Activated T-helper 1 cell treated with Interleukin-2 at 50 U/mL for 16 hours (primary cell): ENCODE measurements at places on chromosomes 3 and 15.
A peak's percentile ranks its signal among the peaks of the same experiment; 100 is the strongest.

DNA sequence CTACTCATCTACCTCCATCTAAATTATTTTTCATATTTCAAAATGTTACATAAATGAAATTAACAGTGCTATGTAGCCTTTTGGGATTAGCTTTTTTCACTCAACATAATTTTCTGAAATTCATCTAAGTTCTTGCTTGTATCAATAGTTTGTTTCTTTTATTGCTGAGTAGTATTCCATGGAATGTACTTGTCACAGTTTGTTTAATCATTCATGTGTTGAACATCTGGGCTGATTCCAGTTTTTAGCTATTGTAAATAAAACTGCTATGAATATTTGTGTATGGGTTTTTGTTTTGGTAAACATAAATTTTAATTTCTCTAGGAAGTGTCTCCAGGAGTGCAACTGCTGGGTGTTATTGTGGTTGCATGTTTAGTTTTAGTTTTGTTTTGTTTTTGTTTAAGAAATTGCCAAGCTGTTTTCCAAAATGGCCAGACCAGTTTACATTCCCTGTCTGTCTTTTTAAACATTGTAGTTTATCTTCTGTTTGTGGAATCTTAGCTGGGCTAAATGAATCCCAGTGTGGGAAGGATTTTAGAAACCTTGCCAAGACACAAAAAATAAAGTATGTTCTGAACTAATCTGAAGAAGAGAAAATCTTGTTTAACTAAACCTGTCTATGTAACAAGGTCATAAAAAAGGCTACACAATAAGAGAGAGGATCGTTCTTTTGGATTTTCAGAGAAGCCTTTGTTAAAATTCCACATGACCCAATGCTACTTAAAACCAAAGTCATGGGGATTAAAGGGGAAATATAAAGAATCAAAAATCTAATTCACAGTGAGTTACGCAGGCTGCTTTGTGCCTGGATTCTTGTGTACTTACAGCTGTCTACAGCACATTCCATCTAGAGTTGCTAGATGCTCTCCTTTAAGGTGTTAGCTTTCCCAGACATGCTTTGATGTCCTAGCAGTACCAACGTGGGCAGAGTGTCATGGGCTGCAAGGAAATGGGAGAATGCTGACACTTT is 129.2 kb upstream of the SUCLG2 start:
- no peak for DNase-seq

DNA sequence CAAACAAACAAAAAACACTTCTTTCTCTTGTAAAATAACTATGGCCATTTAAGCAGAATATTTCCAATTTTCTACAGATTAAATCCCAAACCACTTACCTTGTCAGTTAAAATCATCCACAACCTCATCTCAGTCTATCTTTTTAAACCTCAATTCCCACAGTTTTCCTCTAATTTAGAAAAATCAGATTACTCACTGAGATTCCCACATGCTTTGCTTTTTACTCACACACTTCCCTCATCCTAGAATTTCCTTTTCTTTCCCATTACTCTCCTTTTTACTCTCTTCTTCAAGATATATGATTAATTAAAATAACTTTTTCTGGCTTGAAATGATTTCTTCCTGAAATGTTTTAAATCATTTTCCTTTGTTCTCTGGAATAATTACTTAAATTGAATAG is 790.7 kb downstream of the ROBO1 start:
- DNase-seq = no peak

DNA sequence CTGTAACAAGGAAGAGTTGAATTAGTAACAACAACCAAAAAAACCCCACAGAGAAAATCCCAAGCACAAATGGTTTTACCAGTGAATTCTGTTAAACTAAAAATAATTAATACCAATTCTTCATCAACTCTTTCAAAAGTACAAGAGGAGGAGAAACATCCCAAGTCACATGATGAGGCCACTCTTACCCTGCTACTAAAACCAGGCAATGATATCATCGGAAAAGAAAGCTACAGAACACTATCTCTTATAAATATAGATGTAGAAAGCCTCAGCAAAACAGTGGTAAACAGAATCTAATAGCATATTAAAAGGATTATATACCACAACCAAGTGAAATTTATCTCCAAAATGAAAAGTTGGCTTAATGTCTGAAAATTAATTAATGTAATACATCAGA is 168.1 kb upstream of the SLCO3A1 start:
- no peak for DNase-seq

GRCh38 chr3:56998076-56998529 is 62.4 kb upstream of the SPATA12 start:
- no peak for DNase-seq

GRCh38 chr15:45714590-45715488 is 80.0 kb downstream of the SQOR start:
- no peak for DNase-seq

DNA sequence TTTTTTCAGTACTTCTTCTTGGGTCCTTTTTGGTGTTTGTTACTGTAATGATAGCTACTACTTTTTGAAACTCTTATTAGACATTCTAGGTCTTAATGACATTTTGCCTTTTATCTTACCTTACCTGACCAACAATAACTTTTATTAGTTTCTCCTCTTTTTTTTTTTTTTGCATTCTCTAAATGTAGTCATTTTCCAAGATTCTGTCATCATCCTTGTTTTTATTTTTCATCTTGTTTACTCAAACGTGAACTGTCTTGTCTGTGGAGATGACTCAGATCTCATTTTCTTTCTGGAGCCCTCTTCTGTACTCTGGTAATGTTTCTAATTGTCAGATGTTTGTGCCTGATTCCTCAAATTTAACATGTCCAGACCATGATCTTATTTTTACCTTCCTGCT is 2.9 kb downstream of the ABHD5 start:
- DNase-seq = no peak

- no peak for DNase-seq
Observed at GRCh38 chr3:193874997-193875593, 260.9 kb upstream of the HES1 start.

DNA sequence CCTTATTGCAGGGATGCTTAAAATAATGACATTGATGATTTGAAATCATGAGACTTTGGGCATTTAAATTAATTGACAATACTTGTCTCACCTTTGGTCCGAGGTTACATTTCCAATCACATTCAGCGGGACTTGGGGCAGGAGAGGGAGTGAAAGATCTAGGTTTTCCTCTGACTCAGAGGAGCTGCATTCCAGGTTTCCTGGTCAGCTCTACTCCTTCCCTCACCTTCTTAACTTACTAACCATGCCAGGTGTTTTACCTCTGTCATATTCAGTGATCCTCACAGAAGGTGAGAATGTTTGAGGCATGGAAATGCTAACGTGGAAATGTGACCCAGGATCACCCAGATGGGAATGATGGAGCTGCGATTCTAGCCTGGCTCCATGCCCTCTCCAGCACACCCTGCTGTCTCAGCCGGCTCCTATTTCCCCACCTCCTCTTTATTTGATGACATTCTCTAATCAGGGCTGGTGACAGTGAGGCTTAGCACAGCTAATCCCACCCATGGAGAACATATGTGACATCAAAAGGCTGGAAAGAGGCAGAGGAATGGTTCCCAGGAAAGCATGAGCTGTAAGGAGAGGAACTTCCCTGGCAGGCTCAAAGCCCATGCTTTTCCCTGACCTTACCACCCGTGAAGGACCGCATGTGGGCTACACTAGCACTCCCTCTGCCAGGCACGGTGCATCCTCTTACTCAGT is 38.7 kb downstream of the THSD4 start:
- DNase-seq = no peak

DNA sequence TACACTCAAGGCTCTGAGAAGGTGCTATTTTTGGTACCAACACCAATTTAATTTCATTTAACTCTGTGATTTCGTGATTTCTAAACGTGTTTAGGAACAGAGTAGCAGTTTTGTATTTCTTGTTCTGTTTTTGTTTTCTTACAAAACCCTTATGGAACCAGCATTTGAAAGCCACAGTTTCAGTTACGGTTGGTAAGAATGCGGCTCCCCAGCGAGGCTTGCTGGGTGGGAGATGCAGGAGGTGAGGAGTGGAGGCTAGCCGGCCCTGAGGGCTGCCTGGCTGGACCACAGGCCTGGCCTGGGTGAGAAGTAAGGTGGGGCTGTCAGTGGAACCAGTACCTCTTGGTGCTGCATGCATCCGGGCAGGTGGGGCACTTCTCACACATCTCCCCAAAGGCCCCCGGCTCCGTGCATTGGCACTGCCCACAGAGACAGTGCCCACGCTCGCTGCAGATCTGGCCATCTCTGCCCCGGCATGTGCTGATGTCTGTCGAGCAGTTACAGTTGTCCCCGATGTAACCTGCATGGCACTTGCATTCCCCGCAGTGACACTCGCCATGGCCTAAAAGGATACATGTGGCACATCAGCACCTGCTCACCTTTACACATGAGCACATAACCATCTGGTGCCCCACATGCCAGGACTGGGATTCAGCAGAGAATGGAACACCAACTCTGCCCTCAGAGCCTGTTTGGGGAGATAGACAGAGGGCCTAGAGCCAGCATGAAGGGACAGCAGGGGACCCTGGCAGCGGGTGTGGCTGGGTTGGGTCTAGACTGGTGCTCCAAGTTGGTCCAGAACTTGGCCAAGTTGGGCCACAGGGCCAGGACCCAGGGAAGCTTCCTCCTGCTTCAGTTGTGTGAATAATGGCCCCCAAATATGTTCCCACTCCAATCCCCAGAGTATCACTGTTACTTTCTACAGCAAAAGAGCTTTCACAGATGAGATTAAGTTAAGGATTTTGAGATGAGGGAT is 43.4 kb downstream of the UMPS start:
- no peak for DNase-seq

DNA sequence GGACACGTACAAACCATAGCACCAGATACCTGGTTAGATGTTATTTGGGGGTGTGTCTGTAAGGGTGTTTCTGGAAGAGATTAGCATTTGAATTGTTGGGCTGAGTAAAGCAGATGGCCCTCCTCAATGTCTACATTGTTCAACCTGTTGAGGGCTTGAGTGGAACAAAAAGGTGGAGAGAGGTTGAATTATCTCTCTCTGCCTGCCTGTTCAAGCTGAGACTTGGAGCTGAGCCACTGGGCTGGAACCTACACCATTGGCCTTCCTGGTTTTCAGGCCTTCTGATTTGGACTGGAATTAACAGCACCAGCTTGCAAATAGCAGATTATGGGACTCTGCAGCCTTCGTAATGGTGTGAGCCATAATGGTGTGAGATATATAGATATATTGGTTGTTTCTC is 71.3 kb upstream of the CORO2B start:
- no peak for DNase-seq

GRCh38 chr3:120025520-120025919 is 68.7 kb downstream of the GSK3B start:
- no peak for DNase-seq

GRCh38 chr3:66473181-66473580 is 27.6 kb downstream of the LRIG1 start:
- no peak for DNase-seq

DNA sequence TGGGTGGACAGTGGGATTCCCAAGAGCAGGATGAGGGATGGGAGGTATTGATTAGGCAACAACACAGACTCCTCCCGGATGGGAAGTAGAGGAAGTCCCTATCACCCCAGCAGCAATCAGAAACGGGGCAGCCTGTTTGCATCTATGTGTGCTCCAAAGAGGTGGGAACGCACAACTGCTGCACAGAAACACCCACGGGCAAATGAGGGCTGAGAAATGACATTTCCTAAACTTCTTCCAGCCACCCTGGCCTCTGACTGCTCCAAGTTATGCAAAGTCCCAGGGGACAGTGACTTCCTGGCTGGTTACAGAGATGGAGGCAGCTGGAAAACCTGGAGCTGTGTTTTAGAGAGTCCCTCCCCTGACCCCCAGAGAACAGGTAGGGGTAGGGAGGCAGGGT is 42.6 kb downstream of the HCN4 start:
- no peak for DNase-seq

DNA sequence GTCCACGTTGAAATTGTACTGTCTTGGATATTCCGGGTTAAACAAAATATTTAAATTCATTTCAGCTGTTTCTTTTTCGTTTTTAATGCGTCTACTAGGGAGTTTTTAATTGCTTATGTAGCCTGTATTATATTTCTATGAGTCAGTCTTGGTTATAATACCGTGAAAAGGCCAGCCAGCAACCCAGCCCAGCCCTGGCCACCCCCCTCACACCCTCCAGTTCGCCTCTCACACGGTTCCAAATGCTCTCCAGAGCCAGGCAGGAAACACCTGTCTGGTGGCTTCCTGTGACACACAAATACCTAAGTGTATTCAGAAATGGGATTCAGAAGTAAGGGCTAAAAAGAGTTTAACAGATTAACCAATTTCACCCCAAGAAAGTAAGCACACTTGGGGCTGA is 4.4 kb downstream of the SH3BP5 start:
- DNase-seq = peak; percentile 9

- no peak for DNase-seq
Observed at GRCh38 chr3:9916734-9917680, at the start of gene IL17RC. Gene IL17RC, plus strand, starts transcription at chr3:9917098. Its CDS starts 218 bp downstream, at chr3:9917316.

GRCh38 chr15:77180757-77181156 is 109.8 kb upstream of the TSPAN3 start:
- no peak for DNase-seq

- no peak for DNase-seq
Observed at GRCh38 chr15:60682115-60682514, 203.2 kb upstream of the ICE2 start.

- DNase-seq = no peak
Observed at GRCh38 chr3:123758081-123758564, 126.0 kb downstream of the MYLK start.

DNA sequence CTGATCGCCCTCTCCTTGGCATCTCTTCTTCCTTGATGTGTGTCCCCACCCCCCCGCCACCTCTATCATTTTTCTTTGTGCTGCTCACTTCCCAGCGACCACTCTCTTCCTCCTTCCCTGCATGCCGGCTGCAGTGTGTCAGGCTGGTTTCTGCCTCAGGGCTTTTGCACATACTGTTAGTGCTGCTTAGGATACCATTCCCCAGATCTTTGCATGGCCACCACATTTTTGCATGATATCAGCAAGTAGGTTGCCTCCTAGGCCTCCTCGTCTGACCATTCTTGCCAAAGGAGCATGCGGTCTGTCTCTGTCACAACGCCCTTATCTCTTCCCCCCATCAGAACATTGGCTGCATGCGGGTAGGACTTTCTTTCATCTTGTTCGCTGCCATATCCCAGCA is 12.5 kb downstream of the FBLN2 start:
- DNase-seq = no peak

- no peak for DNase-seq
Observed at GRCh38 chr3:185332026-185332735, 30.8 kb upstream of the MAP3K13 start.

GRCh38 chr15:51168700-51169099 is 74.0 kb upstream of the TNFAIP8L3 start:
- no peak for DNase-seq

- no peak for DNase-seq
Observed at GRCh38 chr15:53564647-53565046, 194.8 kb downstream of the WDR72 start.
